Activated T-helper 1 cell treated with anti-CD3 and anti-CD28 coated beads, Interleukin-2, amount 50 U/mL, for 16 hours (primary cell): ENCODE measurements at places on chromosomes 5 and 9.

- no peak for DNase-seq
These were observed 8.3 kb downstream of the OTP start for GRCh38 chr5:77630114-77630680.

DNA sequence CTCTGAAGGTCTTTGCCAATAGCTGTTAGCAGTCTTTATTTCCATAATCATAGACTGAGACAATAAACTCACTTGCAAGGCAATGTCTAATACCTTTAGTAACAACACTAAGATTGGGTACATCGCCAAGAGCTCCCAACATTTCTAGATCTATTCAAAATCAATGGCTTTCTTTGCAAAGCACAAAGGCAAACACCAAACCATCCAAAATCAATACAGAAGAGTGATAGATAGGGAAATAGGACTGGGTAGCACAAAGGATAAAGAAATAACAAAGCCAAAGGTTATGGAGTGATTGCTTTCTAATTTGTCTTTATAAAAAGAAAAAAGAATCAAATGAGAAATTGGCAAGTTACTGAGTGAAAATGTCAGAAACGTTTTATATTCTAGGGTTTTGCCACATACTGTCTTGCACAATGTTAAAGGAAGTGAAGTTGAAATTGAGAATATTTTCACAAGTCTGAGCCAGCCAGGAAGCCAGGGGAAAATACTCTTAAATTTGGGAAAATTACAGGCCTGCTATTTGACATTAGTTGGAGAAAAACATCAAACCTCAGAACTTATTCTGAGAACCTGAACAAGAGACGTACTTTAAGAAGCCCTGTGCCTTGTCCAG lies 53.3 kb upstream of the LHFPL2 start:
- DNase-seq = no peak

- DNase-seq = no peak
These were observed 565.7 kb upstream of the WWC1 start for GRCh38 chr5:167725741-167726140.

DNA sequence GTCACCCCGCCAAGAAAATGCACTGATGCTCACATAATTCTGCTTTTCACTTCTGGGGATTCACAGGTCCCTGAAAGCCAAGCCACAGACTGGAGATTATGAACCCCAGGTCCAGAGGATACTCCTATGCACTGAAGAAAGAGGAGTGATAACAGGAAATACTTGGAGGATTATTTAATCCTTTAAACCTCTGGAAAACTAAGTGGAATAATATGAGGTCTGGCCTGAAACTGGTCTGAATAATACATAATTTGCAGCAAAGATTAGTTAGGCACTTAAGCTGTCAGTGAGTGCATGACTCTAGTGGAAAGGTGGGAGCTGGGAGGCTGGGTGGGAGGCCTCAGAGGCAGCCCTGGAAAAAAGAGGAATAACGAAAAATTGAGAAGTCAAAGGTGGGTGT lies 45.7 kb downstream of the MARCHF3 start:
- no peak for DNase-seq

DNA sequence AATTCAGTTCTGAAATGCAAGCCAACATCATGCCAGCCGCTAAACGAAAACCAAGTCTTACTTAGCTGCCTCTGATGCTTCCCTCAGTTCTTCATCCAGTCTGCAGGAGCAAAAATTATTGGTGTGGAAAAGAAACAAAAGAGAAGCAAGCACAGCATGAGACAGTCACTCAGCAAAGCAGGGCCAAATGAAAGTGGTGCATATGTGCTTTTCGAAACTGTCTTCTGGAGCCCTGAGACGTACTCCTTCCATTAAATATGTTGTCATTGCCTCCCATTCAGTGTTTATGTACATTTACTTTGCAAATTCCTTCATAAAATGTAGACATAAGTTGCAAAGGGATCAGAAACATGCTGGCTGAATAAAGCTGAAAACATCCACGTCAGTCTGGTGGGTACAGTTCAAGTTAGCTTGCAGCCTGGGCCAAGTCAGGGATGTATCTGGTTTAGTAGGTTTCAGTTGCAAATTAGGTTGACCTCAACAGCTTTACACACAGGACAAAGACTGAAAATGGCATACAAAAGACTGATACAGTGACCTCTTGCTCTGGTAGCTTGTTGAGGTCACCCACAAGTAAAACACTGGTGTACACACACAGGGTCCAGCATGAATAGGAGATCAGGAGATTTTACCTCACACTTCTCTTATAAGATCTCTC lies 139.7 kb upstream of the PCA3 start:
- no peak for DNase-seq

DNA sequence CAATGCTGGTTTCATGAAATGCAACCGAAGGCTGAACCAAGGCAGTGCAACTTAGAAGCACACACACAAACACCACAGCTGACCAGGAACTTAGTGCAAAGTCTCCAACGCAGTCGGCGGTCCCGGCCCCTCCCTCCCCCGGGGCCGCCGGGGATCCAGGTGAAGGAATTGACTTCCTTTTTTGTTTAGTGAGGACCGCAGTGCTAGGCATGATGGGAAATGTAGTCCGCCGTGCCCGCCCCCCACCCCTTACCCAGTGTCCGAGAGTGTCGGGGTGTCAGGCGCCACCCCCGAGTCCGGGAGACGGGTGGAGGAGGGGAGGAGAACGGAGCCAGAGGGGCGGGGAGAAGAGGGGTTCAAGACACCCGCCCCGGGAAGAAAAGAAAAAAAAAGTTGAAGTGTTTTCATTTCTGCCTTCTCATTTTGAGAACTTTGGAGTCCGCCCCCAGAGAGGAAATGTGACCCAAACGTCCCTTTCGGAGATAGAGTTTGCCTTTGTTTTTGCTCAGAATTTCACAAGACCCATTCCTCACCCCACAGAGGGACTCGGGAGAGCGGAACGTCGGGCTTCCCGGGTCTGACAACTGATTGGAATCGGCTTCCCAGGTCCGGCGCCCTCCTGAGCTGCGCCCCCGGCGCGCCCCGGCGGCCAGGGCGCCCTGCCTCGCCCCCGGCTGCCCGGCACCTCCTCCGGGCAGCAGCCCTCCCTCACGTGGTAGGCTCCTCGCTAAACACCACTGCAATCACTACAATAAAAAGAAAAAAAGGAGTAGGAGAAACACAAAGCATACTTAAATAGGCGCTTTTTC lies 2.0 kb downstream of the IER5L start:
- DNase-seq = peak; percentile 33

GRCh38 chr9:128902351-128903078 lies 18.3 kb upstream of the PHYHD1 start:
- DNase-seq = peak; percentile 72

- DNase-seq = no peak
These were observed 262.4 kb downstream of the GRIA1 start for GRCh38 chr5:153752890-153753289.

- no peak for DNase-seq
These were observed 372.0 kb upstream of the KCNN2 start for GRCh38 chr5:113989913-113990305.

DNA sequence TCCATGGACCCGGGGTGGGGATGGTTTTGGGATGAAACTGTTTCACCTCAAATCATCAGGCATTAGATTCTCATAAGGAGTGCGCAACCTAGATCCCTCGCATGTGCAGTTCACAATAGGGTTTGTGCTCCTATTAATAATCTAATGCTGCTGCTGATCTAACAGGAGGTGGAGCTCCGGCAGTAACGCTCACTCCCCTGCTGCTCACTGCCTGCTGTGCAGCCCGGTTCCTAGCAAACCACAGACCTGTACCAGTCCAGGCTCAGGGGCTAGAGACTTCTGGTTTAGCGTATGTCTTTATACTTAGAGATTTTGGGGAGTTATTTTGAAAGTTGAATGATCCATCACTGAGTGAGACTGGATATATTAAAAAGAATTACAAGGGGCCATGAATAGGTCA lies 50.2 kb downstream of the RICTOR start:
- DNase-seq = no peak

DNA sequence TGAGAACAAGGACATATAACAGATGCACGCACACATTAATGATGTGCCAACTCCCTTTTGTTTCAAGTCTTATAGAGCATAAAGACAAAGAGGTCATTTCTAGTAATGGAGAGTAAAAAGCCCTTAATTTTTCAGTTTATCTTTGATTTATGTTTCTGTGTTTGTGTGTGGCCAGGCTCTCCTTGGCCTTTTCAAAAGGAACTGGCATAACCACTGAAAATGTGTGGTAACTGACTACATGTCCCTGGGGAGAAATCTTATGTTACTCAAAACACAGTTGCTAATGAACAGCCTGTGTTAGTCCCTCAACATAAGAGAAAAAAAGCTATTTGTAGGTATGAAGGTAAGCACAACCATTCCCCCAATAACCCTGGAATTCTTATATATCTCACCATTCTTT lies 47.6 kb upstream of the SHOC1 start:
- DNase-seq = no peak
